GM10248 (cell line): ENCODE measurements at places on chromosomes 6 and 20.

DNA sequence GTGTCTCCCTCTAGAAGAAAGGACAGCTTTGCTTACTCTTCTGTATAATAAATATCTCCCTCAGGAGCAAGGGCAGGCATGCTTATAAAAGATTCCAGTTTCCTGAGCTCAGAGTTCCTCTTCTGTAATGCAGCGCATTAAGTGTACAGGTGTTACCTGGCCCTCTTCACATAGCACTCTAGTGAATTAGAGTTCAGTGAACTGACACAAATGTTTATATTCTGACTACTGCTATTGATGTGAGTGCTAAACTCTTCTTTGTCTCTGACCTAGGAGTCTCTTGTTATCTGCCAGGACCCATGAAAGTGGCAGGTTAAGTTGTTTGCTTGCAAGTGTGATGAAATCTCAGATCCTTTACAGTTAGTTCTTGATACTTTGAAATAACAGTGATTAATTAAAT lies 33.5 kb downstream of the CYB5R4 start:
- DNase-seq = no peak

DNA sequence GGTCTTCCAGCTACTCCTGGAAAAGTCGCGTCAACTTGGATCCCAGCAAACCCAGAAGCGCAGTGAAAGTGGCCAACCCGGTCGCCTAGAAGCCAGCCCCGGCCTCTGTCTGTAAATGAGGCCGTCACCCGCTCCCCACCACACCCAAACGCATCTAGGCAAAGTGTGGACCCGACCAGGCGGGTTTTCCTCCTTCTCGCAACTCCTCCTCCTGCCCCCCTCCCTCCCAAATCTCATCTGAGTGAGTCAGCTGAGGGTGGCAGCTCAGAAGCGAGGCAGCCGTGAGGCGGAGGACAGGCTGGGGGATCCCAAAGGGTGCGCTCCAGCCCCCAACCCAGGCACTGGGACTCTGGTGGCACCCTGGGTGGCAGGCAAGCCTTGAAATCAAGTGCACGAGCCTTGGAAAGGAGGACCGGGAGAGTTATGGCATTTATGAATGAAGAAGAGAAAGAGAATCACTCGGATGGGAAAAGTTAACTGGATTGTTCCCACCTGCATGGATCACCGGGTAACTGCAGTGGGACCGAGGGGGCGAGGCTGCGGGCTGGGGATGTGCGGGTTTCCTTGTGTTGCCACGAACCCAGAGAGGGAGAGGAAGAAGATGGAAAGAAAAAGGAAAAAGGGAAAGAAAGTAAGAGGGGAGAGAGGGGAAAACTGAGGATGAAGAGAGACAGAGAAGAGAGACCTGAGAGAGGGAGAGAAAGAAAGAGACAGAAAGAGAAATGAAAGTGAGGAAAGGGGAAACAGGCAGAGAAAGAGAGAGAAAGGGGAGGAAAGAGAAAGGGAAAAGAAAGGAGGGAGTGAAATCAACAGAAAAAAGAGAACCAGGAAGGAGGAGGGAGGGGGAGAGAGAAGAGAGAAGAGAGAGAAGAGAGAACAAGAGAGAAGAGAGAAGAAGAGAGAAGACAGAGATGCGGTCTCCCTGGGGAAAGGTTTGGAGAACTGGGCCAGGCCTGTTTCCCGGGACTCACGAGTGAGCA lies at the start of gene APCDD1L:
TSS of gene APCDD1L (minus strand) at position 167 of the 980 bp plus-strand sequence. CDS start 692 bp downstream, outside the sequence.
- DNase-seq = no peak

DNA sequence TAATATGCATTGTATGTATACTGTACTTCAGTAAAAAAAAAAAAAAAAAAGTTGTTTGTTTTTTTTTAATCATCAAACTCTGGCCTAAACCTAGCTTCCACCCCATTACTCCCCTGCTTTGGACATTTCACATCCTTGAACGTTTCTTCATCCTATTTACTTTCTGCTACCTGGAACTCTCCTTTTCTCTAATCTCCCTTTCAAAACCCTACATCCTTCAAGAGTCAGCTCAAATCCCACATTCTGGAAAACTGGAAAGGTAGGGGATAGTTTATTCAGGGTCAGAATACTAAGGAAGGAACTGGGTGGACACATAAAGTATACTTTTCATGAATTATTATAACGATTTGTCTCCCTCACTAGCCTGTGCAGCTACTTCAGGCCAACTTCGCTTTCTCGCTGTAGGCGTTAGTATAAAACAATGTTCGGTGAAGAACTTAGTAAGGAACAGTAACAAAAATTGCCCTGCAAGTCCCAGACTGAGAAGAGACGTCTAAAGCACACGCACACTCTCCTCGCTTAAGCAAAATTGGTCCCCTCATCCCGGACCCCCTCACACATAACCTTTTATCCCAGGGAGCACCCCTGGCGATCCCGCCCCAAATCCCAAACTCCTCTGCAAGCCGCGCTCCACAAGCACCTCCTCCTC lies 775 bp downstream of the PIGU start:
- no peak for DNase-seq

DNA sequence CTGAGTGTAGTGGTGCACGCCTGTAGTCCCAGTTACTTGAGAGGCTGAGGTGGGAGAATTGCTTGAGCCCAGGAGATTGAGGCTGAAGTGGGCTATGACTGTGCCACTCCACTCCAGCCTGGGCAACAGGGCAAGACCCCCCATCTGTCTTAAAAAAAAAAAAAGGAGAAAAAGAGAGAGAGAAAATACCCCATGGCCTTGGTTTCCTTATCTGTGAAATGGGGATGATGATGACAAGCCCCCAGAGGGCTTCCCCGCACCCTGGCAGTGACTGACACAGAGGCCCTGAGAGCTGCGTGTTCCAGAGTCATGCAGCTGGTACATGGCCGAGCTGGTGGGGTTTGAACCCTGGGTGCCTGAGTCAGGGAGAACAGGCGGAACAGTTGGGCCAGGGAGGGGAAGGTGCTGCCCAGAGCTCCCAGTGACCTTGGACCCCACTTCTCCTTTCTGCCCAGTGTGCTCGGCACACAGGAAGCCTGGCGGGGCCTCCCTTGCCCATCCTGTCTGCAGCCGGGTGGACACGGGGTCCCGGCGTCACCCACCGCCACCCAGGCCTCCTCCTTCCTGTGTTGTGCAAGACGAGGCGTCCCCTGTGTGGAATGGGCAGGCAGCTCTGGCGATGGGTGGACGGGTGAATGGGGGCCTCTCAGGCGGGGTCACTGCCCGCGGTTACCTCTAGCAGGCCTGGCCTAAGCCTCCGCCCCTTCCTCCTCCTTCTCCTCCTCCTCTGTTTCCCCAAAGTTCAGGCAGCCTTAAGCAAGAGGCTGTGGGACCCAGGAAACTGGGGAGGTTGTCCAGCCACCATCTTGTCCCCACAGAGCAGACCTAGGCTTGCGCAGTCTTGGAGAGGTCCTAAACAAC lies 84.2 kb downstream of the CEBPB start:
- DNase-seq = no peak

GRCh38 chr6:149895833-149896271 lies 2.1 kb downstream of the RAET1E start:
- DNase-seq = no peak

DNA sequence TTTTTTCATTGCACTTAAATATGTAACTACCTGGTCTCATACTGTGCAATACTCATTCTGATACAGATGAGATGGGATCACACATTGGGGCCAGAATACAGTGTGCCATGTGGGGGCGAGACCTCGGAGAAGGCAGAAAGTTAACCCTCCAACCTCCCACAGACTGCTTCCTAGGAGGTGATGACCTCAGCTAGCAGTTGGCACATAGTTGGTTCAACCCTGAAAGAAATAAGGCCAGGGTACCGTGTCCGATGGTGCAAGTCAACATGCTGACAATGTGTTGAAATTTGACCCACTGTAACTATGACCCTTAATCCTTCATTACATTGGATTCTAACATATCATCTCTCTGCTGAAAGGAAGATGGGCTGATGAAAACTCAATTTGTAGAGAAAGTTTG lies 61.9 kb downstream of the GJA10 start:
- no peak for DNase-seq

DNA sequence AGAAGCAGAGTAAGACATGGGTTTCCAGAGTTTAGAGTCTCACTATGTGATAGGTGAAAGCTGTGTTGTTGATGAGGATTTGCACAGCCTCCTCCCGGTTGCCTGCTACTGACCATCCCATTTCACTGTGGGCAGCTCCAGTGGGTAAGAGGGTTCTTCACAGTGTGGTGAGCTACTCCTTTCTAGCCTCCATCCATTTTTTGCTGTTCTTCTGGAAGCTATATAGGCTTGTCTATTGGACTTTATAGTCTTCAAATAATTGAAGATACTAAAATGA lies 13.4 kb downstream of the UST start:
- DNase-seq = no peak

DNA sequence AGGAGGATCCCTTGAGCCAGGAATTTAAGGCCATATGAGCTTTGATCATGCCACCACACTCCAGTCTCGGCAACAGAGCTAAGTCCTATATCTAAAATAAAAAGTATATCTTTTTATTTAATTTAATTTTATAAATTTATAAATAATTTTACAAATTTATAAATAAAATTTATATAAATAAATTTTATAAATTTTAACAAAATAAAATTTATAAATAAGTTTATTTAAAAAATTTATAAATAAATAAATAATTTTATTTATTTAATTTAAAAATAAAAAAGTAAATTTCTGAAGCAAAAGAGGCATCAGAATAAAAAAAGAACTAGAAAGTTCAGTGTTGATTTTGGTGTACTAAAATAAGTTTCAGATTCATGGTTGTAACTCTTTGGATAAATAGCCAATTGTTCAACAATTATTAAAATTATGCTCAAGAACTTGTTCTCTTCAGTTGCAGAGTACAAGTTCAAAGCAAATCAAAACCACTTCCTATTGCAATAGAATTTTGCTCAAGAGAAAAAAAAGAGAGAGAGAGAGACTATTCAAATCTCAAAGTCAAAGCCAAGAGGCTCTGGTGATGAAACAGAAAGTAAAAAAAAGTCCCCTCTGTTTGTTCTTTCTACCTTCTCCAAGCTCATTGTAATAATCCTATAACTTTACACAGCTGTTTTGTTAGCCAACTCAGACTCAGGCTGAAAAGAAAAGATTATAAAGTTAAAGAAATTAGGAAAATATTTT lies 547.5 kb upstream of the ADGRB3 start:
- peak; percentile 19 for DNase-seq

GRCh38 chr6:45382391-45382790 lies 4.7 kb upstream of the SUPT3H start:
- no peak for DNase-seq

- no peak for DNase-seq
Measured at GRCh38 chr20:63641146-63641791, 12.0 kb downstream of the STMN3 start.

- no peak for DNase-seq
Measured at GRCh38 chr20:4074877-4075455, 59.6 kb upstream of the RNF24 start.

DNA sequence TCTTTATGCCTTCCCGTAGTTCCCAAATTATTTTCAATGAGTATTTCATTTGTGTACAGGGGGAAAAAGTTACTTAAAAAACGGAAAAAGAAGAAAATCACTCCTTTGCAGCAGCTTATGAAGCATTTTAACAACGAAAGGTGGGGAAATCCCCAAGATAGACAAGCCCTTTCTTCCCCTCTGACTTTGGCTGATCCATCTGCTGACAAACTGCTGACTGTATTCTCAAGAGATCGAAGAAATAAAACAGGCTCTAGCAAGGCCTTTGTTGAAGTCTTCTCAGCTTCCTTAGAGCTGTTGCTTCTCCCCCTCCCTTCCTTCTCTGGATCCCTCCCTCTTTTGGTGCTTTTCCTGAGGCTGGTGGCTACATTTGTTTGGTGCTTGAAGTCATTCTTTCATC lies 325.2 kb downstream of the NRN1 start:
- DNase-seq = peak; percentile 49

GRCh38 chr6:50264995-50265571 lies 215.4 kb upstream of the DEFB112 start:
- no peak for DNase-seq

DNA sequence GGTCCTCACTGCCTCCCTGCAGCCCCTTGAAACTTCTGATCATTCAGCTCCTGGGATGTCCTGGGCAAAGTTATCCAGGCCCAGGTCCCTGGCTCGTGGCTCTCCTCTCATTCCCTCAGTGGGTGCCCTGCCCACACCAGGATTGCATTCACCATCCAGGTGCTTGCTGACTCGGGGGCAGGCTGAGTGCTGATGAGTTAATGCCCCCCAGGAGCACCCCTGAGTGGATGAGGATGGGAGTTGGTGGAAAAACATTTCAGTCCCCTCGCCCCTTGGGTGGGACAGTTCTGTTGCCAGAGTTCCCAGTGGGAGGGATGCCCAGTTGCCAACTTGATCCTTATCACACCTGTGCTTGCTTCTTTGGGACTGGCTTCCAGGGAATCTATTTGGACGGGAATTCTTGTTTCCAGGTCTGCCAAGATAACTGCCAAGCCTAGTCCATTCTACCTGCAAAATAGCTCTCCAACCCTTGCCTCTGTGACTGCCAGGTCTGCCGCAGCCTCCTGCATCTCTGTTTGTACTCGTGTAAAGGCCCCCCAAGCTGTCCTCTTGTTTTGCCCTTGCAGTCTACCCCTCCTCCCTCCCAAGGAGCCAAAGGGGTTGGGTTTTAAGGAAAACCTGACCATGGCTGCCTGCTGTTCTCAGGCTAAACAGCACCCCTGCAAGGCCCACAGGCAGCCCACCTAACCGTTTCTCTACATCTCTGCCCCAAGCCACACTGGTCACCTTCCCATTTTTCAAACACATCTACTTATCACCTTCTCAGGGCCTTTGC lies 11.6 kb upstream of the RSPO4 start:
- DNase-seq = no peak

GRCh38 chr6:3625149-3625979 lies 126.1 kb downstream of the PXDC1 start:
- no peak for DNase-seq

DNA sequence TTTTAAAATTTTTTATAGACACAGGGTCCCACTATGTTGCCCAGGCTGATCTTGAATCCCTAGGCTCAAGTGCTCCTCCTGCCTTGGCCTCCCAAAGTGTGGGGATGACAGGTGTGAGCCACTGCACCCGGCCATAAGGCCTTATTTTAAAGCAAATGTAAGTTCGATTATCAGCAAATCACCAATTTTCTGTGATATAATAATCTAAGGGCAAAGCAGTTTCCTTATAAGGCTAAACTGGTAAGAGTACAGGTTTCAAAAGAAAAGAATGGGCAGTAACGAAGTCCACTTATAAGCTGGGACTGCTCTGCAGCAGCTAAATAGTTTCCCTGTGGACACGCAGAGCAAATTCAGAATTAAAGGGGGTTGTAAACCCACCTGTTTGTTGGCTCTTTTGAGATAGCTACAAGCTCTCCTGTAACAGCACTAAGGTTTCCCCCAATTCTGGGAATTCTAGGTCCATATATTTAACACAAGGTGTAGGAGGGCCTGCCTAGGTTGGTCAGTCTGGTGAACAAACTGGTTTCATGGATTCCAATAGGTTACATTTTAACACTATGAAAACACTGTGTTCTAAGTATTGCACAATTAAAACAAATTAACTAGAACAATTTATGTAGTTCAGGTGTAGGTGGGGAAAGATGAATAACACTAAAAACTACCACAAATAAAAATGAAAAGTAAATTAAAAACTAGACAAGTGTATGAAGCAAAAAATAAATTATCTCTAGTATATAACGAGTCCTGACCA lies 26.3 kb downstream of the LHFPL5 start:
- no peak for DNase-seq

GRCh38 chr6:30750379-30750668 lies 6.0 kb upstream of the IER3 start:
- DNase-seq = no peak
